ENCODE measurements at places on chromosomes 12 and 14.

DNA sequence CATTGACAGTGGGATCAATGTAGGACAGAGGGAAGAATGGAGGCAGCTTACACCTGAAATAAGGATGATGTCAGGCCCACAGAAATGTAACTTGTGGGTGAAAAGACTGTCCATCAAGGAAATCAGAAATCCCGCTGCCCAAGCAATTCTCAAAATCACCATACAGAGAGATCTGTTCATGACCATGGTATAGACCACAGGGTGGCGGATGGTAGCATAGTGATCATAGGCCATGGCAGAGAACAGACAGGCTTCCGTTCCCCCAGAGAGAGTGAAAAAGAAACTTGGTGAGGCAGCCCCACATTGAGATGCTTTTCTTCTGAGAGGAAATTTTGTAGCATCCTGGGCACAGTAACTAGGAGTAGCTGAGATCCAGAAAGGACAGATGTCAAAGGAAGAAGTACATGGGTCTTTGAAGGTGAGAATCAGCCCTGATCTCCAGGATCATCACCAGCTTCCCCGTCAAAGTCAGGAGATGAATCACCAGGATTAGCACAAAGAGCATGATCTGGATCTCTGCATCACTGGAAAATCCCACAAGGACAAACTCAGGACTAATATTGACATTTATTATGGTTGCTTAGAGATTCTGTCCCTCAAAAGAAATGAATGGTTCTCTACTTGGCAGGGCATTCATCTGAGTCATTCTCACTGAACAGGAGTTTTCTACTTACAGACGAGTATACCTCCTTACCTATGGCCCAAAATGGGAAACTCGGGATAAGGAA, 5.5 kb upstream of the ZNF641 start:
- no peak for DNase-seq

- DNase-seq: peak; percentile 15
Measured at GRCh38 chr12:87381742-87382141, 647.5 kb downstream of the C12orf50 start.

DNA sequence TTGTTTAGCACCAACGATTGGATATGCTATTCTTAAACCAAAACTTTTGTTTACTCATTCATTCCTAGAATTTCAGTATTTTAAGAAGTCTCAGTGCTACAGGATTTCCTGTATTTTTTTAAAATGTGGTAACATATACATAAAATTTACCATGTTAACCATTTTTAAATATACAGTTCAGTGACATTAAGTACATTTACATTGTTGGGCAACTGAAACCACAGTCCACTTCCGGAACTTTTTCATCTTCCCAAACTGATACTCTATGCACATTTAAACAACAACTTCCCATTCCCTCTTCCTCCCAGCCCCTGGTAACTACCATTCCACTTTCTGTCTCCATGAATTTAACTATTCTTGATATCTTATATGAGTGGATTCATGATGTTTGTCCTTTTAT, 30.3 kb downstream of the PDE3A start:
- peak; percentile 30 for DNase-seq

DNA sequence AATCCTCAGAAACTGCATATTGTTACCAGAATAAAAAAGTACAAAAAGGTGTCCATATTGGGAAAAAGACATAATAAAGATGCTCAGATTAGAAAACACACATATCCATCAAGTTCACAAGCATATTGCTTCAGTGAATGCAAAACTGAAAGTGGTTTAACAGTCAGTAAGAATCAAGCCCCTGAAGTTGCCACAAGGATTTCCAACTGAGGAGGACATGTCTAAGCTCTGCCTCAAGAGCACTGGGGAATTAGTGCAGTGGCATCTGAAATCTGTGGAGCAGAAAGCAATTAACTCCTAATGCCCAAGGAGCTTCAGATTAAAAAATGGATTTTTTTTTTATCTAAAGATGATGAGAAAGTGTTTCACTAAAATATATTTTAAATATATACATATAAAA, 113.2 kb downstream of the DENND5B start:
- no peak for DNase-seq

DNA sequence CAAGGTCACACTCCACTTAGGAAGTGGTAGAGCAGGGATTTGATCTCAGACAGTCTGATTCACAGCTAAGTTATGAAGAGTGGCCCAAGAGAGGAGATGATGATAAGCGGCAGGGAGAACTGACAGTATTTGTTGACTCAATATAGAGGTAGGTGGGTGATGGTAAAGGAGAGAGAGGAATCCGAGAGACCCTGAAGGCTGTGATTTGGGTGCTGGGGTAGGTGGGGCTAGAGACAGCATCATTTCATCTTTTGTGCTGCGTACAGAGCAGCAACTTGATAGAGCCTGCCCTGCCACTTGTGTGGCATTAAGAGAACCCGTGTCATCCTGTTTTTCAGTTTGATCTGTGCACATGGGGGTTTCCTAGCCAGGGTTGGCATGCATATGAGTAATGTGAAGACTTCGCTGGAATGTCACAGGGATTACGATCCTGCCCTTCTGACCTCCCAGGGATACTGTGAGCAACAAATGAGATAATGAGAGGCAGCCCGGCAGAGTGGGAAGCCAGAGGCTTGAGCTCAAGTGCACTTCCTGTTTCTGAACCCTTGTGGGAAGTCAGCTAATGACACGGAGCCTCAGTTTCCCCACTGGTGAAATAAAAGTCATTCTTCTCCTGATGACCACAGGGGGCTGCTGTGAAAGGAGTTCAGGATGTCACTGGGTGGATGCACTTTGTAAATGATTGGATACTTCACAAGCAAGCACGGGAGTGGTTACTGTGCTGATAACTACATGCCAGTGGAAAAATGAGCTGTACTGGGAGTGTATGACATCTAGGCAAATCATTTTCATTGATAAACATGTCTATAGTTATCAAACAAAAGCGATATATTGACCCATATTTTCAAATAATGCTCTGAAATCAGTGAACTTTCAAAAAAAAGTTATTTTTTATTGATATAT, 59.5 kb upstream of the IGF1 start:
- DNase-seq: no peak
